Anterior cingulate cortex (tissue), 58 donors: ENCODE measurements at places on chromosomes 16 and 17.

GRCh38 chr16:30491744-30492308 is 19.3 kb downstream of the ITGAL start:
- DNase-seq, result no peak

- no peak for DNase-seq
Observed at GRCh38 chr16:66682271-66682670, 14.3 kb downstream of the CMTM4 start.

DNA sequence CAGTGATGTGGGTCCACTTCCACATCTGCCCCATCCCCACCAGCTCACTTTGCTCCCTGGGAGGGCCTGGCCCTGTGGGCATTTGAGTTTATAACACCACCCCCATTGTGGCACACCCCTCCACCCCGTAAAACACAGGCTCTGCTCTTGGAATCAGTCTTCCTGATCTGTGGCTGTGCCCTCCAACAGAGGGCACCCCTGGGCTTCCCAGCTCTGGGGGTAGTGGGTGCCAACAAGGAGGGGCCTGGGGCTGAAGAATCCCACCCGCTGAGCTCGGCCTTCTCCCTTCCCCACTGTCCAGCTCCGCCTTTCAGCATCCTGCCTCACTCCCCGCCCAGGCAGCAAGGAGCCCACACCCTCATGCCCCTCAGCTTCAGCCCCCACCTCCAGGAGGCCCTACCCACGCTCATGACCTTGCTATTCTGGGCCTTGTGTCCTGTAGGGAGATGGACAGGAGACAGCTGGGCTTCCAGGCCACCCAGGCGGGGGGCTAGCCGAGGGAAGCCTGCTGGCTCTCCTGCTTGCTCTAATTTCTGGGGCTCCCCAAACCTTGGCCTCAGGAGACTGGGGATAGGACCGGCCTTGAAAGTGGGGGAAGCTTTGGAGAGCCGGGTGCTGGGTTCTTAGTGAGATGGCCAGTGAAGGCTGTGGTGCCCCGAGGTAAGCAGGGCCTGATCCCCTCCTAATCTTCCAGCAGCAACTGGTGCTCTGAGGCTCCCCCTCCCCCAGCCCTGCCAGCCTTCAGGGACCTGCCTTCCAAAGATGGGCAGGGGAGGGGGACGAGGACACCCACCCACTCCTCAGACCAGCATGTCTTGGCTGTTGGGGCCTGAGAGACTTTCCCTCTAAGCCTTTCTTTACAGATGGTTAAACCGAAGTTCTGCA is 2.9 kb upstream of the ATP2A1 start:
- no peak for DNase-seq

DNA sequence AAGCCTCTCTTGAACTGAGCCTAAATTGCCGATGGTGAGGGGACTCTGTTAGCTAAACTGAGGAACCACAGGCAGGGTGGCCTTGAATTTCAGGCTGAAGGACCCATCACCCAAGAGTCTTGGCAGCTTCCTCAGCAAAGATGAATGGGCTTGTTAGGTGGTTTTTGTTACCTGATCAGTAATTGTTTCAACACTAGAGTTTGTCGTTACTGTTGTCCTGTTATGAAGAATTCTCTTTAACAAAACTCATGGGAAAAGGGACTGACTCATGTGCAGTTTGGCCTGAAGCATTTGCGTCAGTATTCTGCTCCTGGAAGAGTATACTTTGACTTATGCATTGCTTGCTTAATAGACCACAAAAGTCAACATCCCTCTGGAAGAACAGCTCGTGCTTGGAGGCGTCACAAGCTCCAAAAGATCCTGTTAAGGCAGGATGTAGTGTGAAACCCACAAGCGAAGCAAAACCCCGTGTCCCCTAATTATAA is 206.0 kb downstream of the IRX3 start:
- DNase-seq, result no peak

GRCh38 chr17:58028578-58028977 is 21.5 kb upstream of the SRSF1 start:
- no peak for DNase-seq

GRCh38 chr16:30748634-30749445 is 615 bp downstream of the PHKG2 start:
- DNase-seq, result no peak

DNA sequence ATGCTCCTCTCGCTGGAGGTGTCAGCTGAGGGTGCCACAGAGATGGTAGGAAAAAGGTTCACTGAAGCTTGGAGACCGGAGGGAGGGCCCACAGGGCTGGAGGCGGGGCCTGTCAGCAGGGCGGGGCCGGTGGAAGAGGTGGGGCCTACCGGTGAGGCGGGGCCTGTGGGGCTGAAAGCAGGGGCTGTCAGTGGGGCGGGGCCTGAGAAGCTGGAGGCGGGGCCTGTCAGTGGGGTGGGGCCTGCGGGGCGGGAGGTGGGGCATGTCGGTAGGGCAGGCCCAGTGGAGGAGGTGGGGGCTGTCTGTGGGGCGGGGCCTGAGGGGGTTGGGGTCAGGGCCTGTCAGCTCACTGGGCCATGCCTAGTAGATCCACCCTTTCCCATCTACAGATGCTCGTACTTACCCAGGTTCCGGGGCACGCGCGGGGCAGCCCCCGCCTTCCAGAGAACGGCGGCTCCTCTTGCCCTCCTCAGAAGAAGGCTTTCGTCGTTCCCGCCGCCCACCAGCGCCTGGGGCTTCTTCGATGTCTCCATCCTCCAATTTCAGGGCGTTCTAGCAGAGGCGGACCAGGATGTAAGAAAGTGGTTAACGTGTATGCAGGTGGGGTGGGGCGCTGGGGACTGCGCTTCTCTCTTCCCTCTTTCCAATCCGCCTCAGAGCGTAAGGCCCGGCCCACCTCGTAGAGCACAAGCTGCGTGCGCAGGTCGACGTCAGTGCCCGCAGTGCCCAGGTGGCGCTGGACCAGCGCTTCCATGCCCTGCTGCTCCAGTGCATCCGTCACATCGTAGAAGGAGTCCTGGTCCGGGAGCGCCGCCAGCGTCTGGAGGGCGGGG is 9.8 kb downstream of the TMEM208 start:
- DNase-seq, result no peak

DNA sequence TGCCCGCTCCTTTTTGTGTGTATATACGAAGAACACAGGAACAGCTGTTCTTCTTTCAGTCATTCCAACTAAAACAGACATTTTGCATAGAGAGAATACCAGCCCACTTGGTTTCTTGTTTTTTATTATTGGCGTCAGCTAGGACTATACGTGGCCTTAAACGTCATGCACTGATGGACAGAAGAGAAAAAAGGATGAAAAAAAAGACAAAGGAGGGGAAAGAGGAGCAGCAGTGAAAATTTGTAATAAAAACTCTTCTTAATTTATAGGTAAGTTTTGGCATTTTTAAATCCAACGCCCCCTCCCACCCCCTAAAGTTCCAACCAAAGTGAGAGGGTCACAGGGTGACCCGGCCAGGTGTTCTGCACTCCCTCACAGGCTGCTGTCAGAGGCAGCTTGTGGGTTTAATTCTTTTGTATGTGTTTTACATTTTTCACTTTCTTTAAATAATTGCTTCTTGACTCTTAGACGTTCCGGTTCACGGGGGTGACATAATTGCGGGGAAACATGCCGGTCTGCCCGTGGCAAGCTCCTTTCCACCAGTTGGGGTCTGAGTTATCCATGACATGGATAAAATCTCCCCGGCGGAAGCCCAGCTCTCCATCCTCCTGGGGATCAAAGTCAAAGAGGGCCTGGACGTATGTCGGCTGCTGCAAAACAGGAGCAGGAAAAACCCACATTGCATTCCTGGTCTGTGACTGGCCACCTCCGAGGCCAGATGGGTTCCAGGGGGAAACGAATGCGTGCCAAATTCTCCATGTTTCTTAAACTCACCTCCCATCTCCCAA is 30.9 kb upstream of the SLC25A19 start:
- DNase-seq, result no peak

DNA sequence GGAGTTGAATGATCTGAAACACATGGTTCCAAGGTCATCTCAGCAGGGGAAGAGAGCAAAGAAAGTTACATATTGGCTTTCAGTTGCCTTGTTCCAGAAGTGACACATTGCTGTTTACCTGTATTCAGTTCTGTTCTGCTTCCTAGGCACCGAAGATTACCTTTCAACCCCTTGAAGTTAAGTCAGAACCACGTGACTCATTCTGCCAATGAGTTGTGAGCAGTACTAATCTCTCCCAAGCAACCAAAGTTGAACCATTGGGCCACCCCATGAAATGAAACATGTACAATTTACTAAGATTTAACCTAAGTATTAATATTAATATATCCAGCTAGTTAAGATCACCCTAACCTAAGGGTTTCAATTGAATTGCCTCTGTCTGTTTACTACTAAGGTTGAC is 439.2 kb upstream of the MAF start:
- no peak for DNase-seq

DNA sequence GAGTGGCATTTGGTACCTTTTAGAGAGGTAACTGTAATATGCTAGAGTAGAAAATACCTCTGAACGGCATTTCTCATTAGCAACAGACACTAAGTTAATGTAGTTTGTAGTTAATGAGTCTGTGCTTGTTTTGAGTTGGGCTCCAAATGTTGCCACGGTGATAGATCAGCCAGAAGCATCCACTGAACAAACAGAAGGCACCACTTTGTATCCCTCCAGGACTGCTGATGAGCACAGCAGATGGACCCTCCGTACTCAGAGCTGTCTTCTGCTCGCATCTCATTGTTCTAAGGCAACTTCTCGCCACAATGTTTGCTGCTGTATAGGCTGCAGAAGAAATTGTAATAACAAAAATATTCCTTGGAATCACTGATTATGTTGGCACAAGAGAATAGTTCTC is 56.1 kb downstream of the TNRC6C start:
- no peak for DNase-seq

DNA sequence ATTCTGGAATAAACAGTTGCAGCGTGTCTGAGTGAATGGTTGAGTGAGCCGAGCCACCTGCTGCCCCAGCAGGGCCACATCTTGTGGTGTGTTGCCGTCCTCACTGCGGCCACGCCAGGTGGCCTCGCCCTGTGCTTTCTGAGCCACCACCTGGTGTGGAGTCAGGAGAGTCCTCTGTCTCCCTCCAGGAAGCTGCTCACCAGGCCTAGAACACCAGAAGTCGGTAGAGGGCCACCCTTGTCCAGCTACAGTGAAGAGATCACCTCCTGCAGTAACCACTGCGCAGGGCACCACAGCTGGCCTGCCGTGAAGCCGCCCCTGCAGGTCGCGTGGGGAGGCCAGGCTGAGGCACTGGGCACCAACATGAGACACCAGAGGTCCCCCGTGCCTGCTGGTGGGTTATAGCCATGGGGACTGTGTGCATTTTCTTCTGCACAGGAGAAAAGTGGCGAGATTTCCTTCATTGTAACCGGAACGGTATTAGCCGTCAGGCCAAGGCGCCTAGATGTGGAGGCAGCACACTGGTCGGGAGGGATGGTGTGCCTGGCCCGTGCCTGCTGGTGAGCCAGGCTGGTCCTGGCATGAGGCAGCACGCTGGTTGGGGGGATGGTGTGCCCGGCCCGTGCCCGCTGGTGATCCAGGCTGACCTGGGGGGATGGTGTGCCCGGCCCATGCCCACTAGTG is 28.9 kb upstream of the FOXK2 start:
- no peak for DNase-seq
